ENCODE measurements at places on chromosomes 1 and 21.
A peak's percentile ranks its signal among the peaks of the same experiment; 100 is the strongest.

DNA sequence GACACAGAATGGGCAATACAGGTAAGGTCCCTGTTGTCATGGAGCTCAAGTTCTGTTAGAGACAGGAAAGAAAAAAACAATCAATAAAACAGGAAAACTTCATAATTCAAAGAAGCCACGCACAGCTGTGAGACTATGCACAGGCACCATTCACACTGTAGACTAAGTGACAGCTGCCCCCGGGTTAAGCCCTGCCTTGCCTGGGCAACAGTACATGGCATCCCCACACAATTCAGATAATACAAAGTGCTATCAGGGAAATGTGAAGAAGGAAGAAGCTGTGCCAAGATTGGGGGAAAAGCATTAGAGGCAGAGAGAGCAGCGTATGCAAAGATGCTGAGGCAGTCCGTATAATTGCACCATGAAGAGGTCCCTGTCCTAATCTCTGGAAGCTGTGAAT lies 9.0 kb upstream of the KCNE2 start:
- no peak for DNase-seq

GRCh38 chr1:51946300-51946699 lies 44.2 kb downstream of the RAB3B start:
- DNase-seq: no peak

DNA sequence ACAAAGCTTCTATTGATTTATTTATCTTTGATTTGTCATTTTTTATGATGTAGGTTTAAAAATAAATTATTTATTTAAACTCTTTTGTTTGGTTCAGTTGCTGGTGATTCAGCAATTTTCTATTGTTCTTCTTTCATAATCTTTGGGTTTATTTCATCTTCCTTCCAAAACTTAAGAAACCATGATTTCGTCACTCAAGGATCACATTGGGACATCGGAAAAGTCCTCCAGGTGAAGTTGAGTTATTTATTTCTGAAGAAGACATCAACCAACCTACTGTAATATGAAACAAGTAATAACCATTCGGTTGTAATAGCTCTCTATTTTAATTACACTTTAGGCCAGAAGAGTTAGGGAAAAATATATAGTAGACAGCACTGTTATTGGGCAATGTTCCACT lies 23.0 kb upstream of the WLS start:
- DNase-seq: no peak

DNA sequence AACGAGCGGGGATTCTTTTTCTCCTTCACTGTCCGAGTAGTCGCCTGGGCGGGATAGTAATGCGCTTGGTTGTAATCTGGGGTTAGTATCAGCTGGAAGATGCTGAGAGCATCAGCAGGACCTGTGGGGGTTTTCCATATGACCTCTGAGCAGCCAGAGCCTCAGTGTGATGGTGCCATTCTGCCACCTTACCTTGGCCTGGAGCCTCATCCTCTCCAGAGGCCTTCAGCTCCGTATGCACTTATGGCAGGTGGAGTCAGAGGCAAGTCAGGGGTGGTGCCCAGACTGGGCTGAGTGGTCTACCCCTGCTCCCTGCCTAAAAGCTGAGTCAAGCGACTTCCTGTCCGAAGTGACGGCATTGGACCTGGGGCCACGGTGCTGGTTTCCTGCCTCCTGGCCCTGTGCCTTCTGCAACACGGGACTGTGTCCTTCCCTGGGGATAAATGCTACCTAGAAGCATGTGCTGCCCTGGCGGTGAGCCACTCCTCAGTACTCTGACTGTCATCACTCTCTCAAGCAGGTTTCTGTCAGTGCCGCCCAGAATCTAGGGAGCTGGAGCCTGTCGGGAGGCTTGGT lies 24.7 kb downstream of the TENT5C start:
- no peak for DNase-seq

- DNase-seq: peak; percentile 75
These were observed 21.8 kb downstream of the SLC27A3 start for GRCh38 chr1:153796786-153797659.

DNA sequence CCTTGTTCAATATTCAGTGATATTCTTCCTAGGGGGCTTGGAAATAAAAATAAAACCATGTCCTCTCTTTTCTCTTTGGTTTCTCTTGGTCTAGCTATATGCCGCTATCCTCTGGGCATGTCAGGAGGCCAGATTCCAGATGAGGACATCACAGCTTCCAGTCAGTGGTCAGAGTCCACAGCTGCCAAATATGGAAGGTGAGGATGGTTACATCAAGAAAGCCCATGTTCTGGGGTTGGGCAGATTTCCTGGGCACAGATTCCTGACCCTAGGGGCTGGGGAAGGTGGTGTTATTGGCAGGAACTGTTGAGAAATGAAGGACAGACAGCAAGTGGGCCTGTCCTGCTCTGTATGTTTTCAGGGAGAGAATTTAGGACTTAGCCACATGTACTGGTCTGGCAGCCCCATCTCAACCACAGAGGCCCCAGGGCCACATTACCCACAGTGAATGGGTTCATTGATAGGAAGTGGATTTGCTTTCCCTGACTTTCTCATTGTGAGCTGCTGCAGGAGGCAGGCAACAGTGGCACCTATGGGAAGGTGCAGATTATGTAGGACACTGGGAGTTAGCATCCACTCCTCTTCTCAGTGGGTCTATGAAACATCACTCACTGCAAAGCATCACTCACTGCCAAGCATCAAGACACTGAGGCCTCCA lies 37.4 kb upstream of the HSD17B7 start:
- no peak for DNase-seq

DNA sequence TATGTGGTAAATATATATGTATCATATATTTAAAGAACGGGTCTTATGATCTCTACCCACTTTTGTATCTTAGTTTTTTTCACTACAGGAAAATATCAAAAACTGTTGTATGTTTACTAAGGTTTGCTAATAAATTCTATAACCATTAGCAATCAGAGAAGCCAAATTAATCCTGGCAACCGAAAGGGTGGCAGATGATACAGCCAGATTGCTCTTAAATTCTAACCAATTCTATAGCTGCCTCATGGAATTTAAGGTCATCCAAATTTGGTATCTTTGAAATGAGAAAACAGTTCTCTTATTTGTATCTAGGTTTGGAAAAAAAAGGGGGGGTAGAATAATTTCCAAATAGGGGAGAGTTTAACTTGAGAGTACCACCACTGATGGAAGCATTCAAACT lies 591.2 kb downstream of the SMYD3 start:
- DNase-seq: no peak

GRCh38 chr1:223876590-223876989 lies 30.8 kb upstream of the TP53BP2 start:
- no peak for DNase-seq

GRCh38 chr21:42013931-42014330 lies 3.8 kb upstream of the ZBTB21 start:
- no peak for DNase-seq
